ENCODE measurements at places on chromosomes 16 and 17.

- DNase-seq: peak; percentile 89
Observed at GRCh38 chr17:76397687-76398522, 13.5 kb downstream of the SPHK1 start.

DNA sequence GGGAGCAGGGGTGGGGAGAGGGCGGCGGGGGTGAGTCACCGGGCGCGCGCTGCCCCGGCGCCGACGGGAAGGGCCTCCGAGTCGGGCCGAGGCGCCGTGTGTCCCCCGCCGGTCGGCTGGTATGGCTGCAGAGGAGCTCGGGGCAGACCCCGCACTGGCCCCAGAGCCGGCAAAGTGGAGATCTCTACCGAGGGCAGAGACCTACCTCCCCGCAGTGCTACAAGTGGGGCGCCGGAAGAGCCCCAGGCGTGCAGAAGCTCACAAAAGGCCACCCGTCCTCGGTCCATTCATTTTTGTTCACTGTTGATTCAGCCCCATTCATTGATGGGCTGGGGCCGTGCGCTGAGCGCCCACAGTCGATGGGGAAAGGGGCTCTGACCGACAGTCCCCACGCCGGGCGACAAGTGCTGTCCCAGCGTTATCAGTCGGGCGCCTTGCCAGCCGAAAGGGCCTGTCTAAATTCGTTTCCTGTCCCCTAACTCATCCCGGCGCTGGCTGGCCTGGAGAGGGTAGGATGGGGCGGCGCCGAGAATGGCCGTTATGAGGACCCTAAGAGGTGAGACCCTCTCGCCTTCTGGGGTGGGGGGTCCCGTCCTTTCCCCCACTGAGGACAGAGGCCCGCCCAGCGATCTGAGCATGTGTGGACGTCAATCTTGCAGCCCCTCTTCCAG lies 709 bp upstream of the ENO3 start:
- DNase-seq: peak; percentile 47

DNA sequence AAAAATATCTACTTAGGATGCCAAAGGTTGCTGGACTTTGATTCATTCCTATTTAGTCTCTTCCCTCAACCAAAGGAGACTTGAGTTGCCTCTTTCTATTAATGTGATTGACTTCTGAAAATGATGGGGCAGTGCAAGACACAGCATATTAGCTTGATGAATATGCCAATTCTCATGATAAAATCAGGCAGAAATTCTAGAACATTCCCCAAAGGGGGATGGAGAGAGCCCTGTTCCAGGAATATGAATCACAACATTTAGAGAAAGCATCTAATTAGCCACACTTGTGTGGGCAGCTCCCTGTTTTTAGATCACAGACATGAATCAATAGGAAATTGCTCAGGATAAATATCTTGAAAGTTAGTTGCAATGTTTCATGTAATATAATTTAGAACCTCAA lies 584.0 kb upstream of the CDH8 start:
- DNase-seq: no peak

GRCh38 chr16:28621481-28622155 lies 11.8 kb upstream of the SULT1A1 start:
- no peak for DNase-seq

GRCh38 chr16:81105946-81106345 lies 9.8 kb upstream of the GCSH start:
- DNase-seq: no peak

GRCh38 chr17:64001763-64002529 lies 3.8 kb downstream of the PRR29 start:
- DNase-seq: no peak

GRCh38 chr16:20336955-20337354 lies 9.6 kb upstream of the GP2 start:
- DNase-seq: no peak

DNA sequence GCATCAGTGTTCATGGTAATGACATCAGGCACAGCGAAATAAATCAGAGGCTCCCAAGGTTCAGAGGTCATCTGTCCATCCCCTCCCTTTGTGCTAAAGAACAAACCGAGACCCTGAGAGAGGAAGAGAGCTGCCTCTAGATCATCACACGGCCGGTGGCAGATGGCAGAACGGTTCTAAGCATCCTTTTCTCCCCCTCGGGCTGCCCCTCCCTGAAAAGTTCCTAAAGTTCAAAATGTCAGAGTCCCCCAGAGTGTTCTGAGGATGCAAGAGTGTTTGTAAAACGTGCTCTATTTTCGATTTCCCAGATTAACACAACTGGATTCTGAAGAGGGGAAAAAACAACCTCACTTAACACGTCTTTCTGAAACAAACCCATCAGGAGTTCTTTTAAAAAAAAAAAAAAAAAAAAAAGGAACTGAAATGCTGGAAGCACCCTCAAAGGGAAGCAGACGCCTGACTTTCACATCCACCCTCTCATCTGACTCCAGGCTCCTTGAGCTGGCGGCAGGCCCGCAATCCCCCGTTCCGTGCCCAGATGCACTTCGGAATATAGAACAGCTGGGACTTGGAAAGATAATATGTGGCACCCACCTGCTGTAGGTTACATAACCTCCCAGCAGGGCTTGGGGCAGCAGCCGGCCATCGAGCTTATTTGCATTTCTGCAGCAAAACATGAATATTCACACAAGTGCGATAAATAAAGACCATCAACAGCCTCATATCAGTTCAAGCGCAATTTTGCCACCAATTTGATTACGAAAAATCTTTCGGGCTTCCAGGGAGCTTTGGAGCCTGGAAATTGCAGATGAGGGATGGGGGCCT lies 115.5 kb upstream of the SMURF2 start:
- DNase-seq: no peak

DNA sequence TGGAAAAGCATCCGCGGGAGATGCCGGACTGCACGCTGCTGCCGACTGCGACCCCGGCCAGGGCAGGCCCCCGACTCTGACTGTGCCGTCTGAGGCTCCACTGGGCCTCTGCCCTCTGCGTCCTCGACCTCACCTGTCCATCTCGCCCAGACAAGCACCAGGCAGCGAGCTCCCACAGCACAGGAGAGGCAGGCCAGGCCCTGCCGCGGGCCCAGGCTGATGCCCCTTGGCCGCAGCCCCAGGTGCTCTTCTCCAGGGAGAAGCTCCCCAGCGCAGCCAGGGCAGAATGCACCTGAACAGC lies 98.1 kb upstream of the DNAH17 start:
- no peak for DNase-seq

DNA sequence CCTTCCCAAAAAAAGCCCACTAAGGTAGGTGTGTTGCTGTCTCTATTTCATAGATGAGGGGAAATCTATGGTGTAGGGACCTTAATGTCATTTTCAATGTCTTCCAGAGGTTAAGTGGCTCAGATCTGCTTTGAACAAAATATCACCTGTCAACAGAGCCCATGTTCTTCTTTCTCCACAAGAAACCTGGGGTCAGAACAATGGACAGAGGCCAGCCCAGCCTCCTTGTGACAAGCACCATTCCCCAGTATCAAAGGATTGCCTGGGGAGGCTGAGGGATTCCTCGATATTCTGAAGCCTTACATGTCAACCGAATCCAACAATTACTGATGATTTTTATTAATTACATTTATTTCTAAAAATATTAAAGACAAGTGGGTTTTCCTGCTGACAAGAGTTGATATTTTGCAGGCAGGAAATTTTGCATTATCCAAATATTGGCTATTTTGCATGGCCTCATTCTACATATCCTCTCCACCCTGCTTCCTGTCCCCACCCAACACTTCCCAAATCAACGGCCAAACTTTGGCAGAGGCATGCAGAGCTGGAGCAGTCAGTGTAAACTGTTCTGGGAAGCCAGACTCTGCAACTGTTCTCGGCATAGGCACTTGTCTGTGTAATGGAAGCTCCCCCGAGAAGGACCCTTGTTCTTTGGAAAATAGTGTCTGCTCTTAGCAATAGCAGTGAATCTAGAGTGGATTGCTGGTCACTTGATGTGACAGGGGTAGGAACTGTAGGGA lies 281.5 kb downstream of the HS3ST3A1 start:
- DNase-seq: no peak

- no peak for DNase-seq
Observed at GRCh38 chr16:65201511-65201910, 79.6 kb upstream of the CDH11 start.

- DNase-seq: no peak
Observed at GRCh38 chr17:50598487-50598886, 36.2 kb upstream of the ABCC3 start.

- DNase-seq: no peak
Observed at GRCh38 chr16:27460213-27460612, 58.2 kb downstream of the IL21R start.

DNA sequence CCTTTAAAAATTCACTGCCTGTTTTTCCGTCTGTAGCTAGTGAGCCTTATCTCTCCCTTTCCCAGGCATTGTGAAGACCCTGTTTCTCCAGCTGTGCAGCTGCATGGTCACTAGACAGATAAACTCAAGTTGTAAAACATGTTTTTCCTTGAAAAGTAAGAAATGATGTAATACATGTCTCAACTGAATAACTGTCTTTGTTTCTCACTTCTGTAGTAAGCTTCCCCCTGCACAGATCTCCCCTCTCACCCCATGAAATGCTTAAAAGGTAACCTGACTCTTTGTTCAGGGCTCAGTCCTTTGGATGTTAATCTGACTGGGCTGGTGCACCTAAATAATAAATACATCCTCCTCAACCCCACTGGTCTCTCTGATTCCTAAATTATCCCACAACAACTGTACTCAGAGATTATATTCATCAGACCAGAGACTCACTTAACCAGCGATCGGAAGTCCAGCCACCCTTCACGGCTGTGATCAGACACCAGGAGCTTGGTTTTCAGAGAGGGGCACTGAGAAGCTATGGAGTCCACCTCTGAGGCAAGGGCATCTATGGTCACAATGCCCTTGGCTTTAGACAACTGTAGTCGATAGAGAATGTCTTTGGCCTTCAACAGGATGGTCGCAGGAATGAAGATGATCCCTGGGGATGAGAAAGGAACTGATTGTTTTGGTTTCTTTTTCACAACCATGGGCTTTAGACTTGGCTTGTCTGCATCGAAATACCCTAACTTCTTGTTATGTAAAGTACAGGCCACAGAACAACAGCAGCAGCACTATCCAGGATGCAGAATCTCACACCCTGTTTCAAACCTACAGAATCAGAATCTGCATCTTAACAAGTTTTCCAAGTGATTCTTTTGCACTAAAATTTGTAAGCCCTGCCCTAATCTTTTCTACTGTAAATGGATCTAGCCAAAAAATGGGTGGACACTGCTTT lies 15.4 kb downstream of the ACSM1 start:
- no peak for DNase-seq

DNA sequence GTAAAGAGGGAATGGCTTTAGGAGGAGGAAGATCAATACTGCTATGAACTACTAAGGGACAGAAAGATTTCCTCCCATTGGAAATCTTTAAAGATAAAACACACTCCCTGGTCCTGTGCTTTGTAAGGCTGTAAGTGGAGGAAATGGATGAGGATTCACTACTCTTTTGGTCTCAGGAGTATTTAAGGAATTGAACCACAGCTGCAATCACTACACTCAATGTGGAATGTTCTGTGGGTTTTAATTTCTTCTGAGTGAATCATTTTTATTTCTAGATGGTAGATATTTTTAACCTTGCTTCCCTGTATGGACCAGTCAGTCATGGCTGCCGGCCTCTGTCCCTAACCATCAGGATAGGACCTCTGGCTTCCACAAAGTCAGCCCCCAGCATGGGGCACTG lies 65.6 kb downstream of the SDR42E1 start:
- no peak for DNase-seq

GRCh38 chr16:35744726-35745125 lies 2285.3 kb downstream of the TP53TG3F start:
- DNase-seq: no peak
